ENCODE measurements at places on chromosomes 12 and 14.
A peak's percentile ranks its signal among the peaks of the same experiment; 100 is the strongest.

DNA sequence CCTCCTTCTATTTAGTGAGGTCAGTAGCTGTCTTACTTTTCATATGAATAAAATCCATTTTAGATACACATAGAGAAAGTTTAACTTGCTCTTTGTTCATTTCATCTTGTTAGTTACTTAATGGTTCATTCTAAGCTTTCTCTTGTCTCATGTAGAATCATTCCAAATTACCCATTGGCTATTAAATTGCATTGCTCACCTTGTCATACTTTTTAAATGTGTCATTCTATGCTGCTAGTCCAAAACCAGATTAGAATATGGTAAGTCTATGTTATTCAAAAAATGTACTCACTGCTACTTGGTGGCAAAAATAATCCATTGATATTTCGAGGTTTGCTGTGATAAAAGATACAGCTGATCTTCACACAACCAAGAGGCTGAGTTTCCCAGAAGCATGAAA, 3.0 kb downstream of the C12orf50 start:
- H3K36me3 ChIP-seq: no peaks in the 10 kb centered on the region
- no peak overlapping the region for H3K4me3 ChIP-seq
- H3K27me3 ChIP-seq: no peaks in the 10 kb centered on the region

DNA sequence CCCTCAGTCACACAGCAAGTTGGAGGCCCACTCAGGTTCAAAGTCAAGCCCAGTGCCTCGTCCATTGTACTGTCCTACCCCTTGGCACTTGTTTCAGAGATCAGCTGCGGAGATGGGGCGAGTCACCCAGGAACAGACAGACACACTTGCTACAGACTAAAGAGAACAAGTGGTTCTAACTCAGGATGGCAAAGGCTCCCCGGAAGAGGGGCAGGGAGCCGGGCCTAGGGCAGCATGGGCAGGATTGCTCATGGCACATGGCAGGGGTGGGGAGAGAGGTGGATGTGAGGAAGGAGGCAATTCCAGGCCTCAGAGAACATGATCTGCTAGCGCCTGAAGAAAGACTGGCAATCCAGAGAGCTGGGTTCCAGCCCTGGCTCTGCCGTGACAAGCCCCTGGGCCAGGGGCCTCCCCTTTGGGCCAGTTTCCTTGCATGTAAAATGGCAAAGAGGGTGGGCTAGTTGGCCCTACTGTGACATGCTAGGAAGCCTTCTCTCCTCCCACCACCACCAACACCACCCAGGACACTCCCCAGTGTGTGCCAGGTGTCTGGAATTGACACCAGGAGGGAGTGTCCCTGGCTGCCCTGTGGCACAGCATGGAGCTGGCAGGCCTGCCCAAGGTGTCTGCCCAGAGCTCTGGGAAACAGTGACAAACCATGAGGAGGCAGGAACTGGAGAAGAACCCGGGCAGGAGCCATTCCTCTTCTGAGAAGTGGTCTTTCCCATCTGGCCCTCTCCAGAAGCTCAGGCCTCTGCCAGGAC, 24.0 kb upstream of the IRF2BPL start:
- peaks cover 11% of the 10 kb centered on the region for H3K4me1 ChIP-seq
- no peaks in the 10 kb centered on the region for H3K27me3 ChIP-seq
- H3K36me3 ChIP-seq: no peaks in the 10 kb centered on the region

- peaks cover 90% of the 10 kb centered on the region for H3K27me3 ChIP-seq
- H3K4me1 ChIP-seq: peaks cover 39% of the 10 kb centered on the region
- H3K36me3 ChIP-seq: no peaks in the 10 kb centered on the region
- H3K4me3 ChIP-seq: peak overlapping the region; percentile 51
- DNase-seq: no peak
- H3K27ac ChIP-seq: no peak overlapping the region
Observed at GRCh38 chr12:53955036-53955775, 503 bp downstream of the HOXC12 start.

GRCh38 chr14:23514644-23514957, 37.0 kb downstream of the ZFHX2 start:
- DNase-seq: no peak
- peaks cover 6% of the 10 kb centered on the region for H3K27me3 ChIP-seq
- H3K36me3 ChIP-seq: no peaks in the 10 kb centered on the region
- no peak overlapping the region for H3K27ac ChIP-seq
- H3K4me3 ChIP-seq: no peak overlapping the region

DNA sequence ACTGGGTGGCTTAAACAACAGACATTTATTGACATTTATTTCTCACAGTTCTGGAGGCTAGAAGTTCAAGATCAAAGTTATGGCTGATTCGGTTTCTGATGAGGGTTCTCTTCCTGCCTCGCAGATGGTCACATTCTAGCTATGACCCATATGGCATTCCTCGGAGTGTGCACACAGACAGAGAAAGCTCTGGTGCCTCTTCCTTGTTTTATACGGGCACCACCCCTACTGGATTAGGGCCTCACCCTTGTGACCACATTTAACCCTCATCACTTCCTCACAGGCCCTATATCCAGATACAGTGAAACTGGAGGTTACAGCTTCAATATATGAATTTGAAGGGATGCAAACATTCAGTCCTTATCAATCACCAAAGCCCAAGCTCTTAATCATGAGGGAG, 77.0 kb upstream of the OVCH1 start:
- no peak overlapping the region for H3K4me3 ChIP-seq
- H3K4me1 ChIP-seq: no peaks in the 10 kb centered on the region
- no peak overlapping the region for H3K27ac ChIP-seq
- no peaks in the 10 kb centered on the region for H3K27me3 ChIP-seq
- no peaks in the 10 kb centered on the region for H3K36me3 ChIP-seq

- peaks cover 27% of the 10 kb centered on the region for H3K36me3 ChIP-seq
- no peak for DNase-seq
- H3K27me3 ChIP-seq: peaks cover 6% of the 10 kb centered on the region
- H3K4me1 ChIP-seq: no peaks in the 10 kb centered on the region
- no peak overlapping the region for H3K27ac ChIP-seq
- no peak overlapping the region for H3K4me3 ChIP-seq
Observed at GRCh38 chr14:104938960-104939359, 14.3 kb downstream of the PLD4 start.

DNA sequence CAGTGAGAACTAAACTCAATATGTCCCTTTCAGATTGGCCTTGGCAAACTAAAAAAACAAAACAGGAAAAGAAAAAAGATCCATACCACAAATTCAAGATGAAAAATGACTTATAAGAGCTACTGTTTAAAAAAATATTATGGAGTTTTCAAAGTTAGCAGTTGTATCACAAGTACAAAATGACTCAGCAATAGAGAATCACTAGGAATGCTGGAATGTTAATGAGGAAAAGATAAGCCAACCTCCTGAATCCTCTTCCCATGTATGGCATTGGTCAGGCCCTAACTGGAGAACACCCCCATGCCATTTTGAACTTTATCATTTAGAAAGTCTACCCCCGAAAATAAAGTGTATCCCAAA, 62.2 kb downstream of the PPP1R36 start:
- no peaks in the 10 kb centered on the region for H3K36me3 ChIP-seq
- peak overlapping the region; percentile 1 for H3K27ac ChIP-seq
- H3K4me1 ChIP-seq: peaks cover 18% of the 10 kb centered on the region
- no peaks in the 10 kb centered on the region for H3K27me3 ChIP-seq
- no peak for DNase-seq
- H3K4me3 ChIP-seq: no peak overlapping the region

DNA sequence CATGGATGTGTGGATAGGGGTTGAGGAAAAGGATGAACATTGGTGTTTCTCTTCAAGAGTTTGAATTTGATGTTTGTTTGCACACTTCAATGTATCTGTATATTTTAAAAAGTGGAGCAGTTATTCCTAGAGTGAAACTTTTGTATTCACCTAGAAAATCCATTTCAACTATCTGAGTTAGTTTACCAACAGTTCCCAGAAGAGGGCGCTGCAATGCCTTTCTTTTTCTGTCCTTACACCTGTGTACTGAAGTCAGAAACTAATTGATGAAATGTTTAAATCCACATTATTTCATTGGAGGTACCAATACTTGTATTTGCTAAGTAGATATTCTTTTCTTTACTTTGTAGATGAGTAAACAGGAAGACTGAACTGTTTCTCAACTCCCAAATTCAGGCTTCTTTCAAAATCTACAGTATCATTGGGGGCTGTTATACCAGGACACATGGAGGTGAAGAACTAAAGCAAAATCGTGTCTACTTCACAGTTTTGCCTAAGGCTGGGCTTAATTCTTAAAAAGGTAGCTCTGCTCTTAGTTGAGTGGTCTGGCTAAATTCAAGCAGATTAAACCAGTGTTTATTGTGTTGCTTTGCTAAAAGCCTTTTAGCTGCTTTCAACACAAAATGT, 26.6 kb upstream of the KLRB1 start:
- no peak overlapping the region for H3K27ac ChIP-seq

GRCh38 chr12:108017472-108018057, 111.5 kb upstream of the WSCD2 start:
- DNase-seq: no peak
- H3K4me3 ChIP-seq: no peak overlapping the region
- H3K27ac ChIP-seq: no peak overlapping the region
- no peaks in the 10 kb centered on the region for H3K27me3 ChIP-seq

DNA sequence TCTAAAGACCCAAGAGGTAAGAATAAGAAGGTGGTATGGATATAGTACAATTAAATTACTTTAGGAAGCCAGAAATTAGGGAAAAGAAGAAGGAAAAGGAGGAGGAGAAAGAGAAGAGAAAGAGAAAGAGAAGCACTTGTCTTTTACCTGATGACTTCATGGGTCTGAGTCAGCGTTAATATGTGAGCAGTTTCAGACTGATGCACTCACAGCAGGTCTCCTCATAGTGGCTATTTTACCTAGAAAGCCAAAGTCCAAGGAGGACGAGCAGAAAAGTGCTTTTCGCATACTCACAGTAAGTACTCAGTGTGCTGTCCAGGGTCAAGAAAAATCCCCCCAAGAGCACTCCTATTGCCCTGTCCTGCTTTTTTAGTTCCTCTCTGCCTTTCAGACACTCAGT, 222.1 kb downstream of the C12orf42 start:
- H3K4me3 ChIP-seq: no peak overlapping the region
- no peaks in the 10 kb centered on the region for H3K4me1 ChIP-seq
- no peak overlapping the region for H3K27ac ChIP-seq
- DNase-seq: no peak
- H3K27me3 ChIP-seq: no peaks in the 10 kb centered on the region

DNA sequence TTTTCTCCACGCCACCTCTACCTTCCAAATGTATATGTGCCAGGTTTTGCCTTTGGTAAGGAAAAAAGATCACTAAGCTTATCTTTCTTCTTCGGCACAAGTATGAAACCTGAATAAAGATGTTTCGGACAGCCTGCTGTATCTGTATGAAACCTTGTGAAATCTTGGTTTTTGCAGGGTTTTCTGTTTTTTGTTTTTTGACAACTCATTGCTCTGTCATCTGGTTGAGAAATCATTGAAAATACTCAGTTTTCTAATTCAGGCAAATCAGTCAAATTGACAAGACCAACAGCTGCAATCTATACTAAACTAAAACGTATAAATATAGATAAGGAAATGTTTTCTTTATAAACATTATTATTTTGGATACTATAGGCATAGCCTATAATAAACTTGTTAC, 63.1 kb upstream of the FGD4 start:
- H3K4me3 ChIP-seq: no peak overlapping the region
- H3K4me1 ChIP-seq: peaks cover 5% of the 10 kb centered on the region
- no peaks in the 10 kb centered on the region for H3K27me3 ChIP-seq
- H3K36me3 ChIP-seq: peaks cover 5% of the 10 kb centered on the region

GRCh38 chr14:64053694-64054669, 201.2 kb downstream of the SYNE2 start:
- no peaks in the 10 kb centered on the region for H3K27me3 ChIP-seq
- peaks cover 6% of the 10 kb centered on the region for H3K4me1 ChIP-seq
- no peak for DNase-seq
- H3K27ac ChIP-seq: peak overlapping the region; percentile 32

DNA sequence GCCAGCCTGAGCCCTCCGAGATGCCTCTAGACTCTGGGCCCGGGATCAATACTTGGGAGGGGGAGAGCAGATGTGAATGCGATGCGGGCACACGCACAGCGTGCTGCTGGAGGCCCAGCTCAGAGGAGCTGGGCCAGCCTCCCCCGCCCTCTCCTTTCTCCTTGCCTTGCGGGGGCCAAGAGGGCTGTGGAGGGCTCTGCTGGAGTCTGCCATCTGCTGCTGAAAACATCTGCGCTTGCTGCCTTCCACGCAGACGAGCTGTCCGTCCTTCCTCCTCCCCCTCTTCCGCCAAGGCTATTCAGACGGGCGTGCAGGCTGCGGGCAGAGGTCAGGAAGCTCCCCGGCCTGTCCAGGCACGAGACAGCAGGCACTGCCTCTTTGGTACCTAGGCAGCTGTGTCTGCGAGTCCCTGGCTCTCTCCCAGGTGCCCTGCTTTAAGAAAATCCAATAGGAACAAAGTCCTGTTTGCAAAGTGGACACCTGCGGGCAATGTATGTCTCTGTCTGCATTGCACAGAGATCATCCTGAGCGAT, 75.2 kb downstream of the SPRING1 start:
- peaks cover 19% of the 10 kb centered on the region for H3K27me3 ChIP-seq
- H3K4me3 ChIP-seq: no peak overlapping the region
- H3K27ac ChIP-seq: no peak overlapping the region
